NCI-H526 (cell line): ENCODE measurements at places on chromosomes 5 and 9.

DNA sequence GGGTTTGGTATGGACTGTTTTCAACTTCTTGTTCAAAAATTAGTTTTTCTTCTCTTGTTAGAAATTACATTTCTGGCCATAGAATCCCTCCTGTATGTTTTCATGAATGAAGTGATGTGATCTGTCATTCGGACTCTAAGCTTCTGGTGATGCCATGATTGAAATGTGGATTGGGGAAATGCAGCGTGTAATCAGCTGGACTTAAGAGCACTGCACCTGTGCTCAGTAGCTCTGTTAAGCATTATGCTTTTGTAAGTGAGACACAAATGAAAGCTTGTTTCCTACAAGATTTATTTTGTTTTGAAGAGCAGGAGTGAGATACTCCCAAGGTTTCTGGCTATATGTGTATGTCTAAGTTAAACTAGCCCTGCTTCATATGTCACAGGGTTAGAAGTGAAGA is 24.0 kb upstream of the FAM120AOS start:
- DNase-seq = no peak

GRCh38 chr5:1526681-1527131 is 2.9 kb upstream of the LPCAT1 start:
- no peak for DNase-seq

DNA sequence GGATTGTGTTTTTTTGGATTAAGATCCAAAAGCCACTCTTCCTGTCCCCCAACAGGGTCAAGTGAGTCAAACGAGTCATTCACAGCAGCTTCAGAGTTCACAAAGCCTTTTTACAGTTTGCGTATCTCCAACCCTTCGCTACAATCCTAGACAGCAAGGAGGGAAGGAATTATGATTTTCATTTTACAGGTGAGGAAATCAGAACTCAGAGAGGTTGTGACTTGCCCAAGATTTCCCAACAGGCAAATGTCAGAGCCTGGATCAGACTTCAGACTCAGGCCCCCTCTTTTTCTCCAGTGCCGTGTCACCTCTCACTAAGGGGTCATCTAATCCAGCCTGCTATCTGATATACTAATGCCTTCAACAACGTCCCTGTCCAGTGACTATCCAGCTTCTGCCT is 72.1 kb upstream of the XPA start:
- DNase-seq = no peak

- no peak for DNase-seq
These were observed 194.0 kb downstream of the NFIB start for GRCh38 chr9:14119694-14120514.

DNA sequence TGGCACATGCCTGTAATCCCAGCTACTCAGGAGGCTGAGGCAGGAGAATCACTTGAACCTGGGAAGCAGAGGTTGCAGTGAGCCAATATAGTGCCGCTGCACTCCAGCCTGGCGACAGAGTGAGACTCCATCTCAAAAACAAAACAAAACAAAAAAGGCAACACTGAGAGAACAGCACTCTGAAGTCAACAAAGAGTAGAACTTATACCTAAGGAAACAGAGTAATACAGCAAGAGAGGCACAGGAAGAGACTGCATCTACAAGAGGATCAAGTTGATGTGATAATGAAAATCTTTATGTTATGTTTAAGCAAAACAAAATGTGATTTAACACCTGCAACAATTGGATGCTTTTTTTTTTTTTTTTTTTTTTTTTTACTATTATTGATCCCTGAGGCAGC is 33.1 kb downstream of the FYB1 start:
- DNase-seq = no peak

- no peak for DNase-seq
These were observed 30.2 kb downstream of the SH3PXD2B start for GRCh38 chr5:172424111-172424490.

- no peak for DNase-seq
These were observed 144.3 kb downstream of the GOLPH3 start for GRCh38 chr5:32029781-32030180.

GRCh38 chr5:94544031-94544650 is 74.3 kb downstream of the KIAA0825 start:
- no peak for DNase-seq

DNA sequence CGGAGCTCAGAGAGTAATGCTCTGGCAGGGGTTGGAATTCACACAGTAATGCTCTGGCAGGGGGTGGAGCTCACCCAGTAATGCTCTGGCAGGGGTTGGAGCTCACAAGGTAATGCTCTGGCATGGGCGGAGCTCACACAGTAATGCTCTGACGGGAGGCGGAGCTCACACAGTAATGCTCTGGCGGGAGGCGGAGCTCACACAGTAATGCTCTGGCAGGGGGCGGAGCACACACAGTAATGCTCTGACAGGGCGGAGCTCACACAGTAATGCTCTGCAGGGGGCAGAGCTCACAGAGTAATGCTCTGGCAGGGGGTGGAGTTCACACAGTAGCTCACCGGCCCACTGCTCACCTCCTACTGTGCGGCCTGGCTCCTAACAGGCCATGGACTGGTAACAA is 47.2 kb upstream of the LPCAT1 start:
- DNase-seq = no peak

DNA sequence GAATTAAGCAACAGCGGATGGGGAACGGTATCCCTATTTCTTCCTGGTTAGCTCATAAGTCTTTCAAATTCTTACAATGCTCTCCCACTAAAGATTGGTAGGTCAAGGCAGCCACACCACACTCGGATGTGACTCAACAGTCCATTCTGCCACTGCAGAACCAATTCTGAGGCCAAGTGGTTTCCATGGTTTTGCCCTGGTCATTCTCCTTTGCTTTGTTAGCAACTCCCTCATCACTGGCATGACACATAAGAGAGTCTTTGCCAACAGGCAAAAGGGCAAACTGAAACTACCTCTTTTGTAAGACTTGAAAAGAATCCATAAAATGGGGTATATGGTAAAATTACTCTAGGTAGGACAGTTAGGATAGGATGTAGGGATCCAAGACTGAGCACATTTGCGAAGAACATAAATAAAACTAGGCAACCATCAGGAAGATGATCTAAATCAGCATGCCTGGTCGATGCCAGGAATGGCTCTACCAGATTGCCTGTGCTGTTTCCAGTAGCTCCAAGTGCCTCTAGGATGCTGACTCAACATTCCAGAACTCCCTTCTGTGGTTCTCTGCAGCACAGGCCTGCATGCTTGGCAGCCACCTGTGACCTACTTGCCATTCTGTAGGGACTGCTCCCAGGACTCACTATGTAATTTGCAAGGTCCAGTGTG is 105.4 kb downstream of the DCP2 start:
- no peak for DNase-seq

DNA sequence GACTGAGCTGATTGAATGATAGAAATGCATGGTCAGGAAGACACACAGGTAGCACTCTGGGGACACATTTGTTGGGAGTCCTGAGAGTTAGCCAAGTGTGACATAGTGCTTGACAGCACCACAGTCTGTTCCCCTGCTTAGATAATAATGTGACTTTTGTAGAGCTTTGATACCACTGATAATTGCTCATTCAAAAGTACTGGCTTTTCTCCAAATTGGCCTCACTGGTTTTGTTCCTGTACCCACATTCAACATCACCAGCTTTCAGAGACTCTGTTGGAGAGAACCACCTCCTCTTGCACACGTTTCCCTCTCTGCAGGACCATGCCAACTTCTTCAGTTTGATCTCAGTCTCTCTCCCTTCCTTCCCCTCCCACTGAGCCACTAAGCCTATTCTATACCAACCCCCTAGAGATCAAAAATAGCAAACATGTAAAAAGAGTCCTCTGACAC is 52.5 kb upstream of the IL7R start:
- DNase-seq = no peak

GRCh38 chr9:98117984-98118639 is 910 bp downstream of the TRIM14 start:
- DNase-seq = no peak

- DNase-seq = no peak
These were observed 140.3 kb downstream of the MAT2B start for GRCh38 chr5:163645421-163646416.

- no peak for DNase-seq
These were observed 517.7 kb upstream of the CLINT1 start for GRCh38 chr5:158376679-158377078.

GRCh38 chr5:68848091-68848490 is 245.7 kb upstream of the SLC30A5 start:
- no peak for DNase-seq

DNA sequence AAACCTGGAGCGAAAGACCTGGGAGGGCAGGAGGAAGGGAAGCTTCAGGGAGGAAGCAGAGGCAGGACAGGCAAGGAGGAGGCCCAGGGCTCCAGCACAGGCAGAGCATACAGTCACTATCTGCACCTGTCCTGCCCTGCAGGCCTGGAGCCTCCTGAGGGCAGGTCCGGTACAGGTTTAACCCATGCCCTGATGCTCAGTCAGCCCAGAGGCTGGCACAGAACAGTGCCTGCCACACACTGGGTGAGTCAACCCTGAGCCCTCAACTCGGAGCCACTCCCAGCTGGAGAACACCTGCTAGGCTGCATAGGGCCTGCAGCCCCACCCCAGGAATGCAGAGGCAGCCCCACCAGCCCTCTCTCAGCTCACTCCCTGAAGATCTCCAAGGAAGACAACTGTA is 161.5 kb upstream of the PHYKPL start:
- DNase-seq = no peak

DNA sequence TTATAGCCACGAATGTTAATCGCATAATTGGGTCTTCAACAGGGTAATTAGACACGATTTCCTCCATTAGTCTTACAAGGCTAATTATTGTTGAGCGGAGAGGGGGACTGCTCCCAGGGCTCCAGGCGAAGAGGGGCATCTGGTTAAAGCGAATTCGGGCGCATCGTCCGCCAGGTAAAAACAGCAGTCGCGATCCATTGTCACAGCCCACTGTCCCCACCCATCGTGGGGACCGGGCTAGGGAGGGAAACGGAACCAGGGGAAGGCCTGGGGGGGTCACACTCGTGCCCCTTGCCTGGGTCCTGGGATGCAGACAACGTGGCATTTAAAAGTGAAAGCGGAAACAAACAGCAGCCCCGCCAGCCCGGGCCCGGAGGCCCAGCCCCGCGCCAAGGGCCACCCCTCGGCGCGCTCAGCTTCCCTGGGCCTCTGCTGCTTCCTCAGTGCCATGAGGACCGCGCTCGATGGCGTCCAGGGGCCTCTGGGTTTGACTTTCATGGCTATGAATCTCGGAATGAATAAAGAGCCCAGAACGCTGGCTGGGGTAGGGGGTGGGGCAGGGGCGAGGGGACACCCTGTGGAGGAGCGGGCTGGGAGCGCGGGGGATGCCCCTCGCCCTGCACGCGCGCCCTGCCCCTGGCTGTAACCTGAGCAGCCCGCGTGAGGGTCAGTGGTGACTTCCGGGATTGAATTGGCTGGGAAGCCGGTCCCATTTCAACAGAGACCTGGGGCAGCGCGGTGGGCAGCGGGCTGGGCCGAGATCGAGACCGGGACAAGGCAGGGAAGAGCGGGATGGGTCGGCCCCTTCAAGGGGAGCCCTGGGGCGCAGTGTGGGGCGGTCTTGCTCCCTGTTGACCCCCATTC is 99.9 kb downstream of the GTF3C4 start:
- peak; percentile 2 for DNase-seq

GRCh38 chr5:86320266-86320665 is 297.5 kb upstream of the COX7C start:
- no peak for DNase-seq

DNA sequence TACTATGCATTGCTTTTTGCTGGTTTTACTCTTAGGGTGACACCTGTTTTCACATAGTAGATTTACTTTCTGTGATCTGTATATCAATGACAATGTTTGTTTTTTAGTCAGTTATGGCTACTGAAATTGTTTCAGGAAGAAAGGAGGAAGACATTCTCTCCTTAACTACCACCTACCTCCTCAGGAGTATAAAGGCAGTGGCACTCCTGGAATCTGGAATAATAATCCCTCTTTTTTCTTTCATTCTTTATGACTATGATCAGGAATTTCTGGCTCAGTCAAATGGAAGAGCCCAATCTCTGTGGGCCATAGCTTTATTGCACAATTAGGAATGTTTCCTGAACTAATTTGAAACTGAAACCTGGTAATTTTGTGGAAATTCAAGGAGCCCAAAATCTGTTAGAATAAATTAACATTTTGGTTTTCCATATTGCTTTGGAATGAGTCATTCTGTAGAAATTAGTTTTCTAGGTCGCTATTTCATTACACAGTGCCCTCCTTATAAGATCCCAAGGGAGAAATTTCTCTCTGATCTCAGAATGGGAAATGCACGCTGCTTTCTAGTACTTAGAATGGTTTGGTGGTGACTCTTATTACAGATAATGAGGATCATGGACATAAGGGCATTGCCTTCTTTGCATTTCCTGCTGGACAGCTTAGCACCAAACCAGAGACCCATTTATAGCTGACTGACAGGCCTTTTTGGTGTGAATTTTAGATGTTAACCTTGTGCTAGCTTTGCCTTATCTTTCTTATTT is 95.3 kb upstream of the VLDLR start:
- DNase-seq = no peak

DNA sequence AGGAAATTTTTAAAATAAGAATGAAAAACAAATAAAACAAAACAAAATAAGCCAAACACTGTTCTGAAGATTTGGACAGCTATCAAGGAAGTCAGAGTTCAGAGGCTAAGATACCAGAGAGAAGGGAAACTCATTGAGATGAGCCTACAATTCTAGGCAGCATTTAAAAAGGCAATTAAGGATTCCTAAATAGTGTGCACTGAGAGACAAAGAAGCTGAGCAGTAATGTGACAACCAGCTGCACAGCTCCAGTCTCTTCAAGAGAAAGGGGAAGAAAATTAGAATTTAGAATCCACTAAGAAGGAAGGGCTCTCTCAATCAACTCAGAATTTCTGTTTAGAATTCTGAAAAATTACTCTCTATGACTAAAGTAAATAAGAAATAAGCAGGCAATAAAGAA is 246.7 kb upstream of the COX7C start:
- no peak for DNase-seq

- no peak for DNase-seq
These were observed 27.6 kb upstream of the ECM2 start for GRCh38 chr9:92563116-92564100.

DNA sequence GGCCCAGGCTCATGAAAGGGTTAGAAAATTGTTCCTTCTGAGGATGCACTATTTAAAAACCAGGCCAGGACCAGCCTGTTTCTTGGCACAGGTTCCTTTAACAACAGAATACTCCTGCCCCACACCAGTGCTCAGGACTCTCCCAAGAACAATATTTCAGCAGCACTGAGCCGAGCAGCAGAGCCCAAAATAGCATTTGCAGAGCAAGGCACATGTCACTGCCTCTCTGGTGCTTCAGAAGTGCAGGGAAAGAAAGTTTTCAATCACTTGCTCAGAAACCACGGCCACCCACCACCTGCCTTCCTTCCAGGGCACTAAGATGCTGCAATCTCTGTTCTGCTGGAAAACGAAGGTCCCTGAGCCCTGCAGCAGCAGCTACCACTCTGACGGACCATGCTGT is 77.6 kb downstream of the SIL1 start:
- DNase-seq = no peak

- no peak for DNase-seq
These were observed 483.0 kb downstream of the SEMA5A start for GRCh38 chr5:9062873-9063272.

- DNase-seq = no peak
These were observed 319.2 kb downstream of the GADD45G start for GRCh38 chr9:89923961-89924504.

- no peak for DNase-seq
These were observed 529.3 kb downstream of the BNC2 start for GRCh38 chr9:16341177-16341576.

DNA sequence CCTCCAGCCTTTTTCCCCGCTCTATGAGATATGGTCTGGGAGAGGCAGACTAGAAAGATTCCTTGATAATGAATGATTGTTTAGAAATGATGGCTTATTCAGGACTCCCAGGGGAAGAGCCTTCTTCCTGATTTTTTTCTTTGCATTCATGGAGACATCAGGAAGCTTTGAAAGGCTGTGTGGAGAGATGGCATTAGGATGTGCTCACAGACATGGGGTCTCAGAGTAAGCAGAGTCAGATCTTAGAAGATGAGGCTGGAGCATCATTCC is 37.1 kb downstream of the PPARGC1B start:
- no peak for DNase-seq
